ENCODE measurements at places on chromosomes 4 and X. TPM values are rescaled to one million over a fixed set of nuclear protein-coding genes. Genes with fewer than 3 reads are reported as not detected.

The BEX2 gene
- total RNA-seq, result 16.4 TPM

The FGF2 gene
- total RNA-seq, result 11.6 TPM

The SPOCK3 gene
- not detected for total RNA-seq

The MAGEC2 gene
- total RNA-seq, result not detected

The ANOS1 gene
- total RNA-seq, result 3.6 TPM

Measured in right atrium auricular region (tissue), 2 donors.